Mucosa of gallbladder (tissue), 1 donor: ENCODE measurements at places on chromosomes 3 and 15.

DNA sequence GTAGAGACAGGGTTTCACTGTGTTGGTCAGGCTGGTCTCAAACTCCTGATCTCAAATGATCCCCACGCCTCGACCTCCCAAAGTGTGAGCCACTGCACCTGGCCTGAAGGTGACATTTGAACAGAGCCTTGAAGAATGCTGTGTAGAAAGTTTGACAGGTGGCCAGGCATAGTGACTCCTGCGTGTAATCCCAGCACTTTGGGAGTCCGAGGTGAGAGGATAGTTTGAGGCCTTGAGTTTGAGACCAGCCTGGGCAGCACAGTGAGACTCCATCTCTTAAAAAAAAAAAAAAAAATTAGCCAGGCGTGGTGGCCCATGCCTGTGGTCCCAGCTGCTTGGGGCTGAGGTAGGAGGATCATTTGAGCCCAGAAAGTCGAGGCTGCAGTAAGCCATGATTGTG, 1.5 kb downstream of the IQGAP1 start:
- DNase-seq, result no peak

GRCh38 chr3:29565236-29565635, 284.4 kb downstream of the RBMS3 start:
- no peak for DNase-seq

GRCh38 chr3:42012935-42013690, 51.2 kb upstream of the ULK4 start:
- peak; percentile 63 for DNase-seq

- DNase-seq, result no peak
These were observed 343.1 kb downstream of the OXSM start for GRCh38 chr3:26132942-26133341.

DNA sequence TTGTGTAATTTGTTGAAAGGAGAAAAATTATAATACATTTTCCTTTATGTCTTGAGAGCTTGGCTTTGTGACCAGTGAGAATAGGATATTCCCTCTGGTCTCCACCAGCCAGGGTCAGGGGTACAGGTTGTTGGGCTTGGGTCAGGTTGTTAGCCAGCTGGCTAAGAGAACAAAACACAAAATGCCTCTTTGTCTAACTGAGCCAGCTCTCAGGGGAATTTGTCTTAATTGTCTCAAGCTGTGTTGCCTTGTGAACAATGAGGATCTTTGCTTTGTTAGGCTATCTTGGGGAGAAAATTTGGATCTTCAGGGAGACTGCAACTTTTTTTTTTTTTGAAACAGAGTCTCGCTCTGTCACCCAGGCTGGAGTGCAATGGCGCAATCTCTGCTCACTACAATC, 17.7 kb upstream of the GK5 start:
- DNase-seq, result no peak

- no peak for DNase-seq
These were observed 1169.1 kb upstream of the EPHA6 start for GRCh38 chr3:95645291-95645690.

GRCh38 chr3:124829819-124830554, 57.2 kb downstream of the ITGB5 start:
- DNase-seq, result no peak

DNA sequence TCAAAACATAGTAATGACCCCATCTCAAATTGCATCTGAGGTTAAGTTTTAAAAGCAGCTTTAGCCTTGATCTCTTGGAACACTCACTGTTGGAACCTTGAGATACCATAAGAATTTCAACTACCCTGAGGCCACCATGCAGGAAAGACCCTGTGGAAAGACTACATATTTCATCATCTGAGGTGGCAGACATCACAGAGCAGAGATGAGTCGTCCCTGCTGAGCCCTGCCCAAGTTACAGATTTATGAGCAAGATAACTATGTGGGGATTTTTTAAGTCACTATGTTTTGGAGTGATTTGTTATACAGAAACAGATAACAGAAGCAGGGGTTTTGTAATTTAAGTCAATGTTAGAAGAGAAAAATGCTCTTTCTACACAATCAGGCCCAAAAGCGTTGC, 168.4 kb downstream of the STAC start:
- DNase-seq, result no peak

DNA sequence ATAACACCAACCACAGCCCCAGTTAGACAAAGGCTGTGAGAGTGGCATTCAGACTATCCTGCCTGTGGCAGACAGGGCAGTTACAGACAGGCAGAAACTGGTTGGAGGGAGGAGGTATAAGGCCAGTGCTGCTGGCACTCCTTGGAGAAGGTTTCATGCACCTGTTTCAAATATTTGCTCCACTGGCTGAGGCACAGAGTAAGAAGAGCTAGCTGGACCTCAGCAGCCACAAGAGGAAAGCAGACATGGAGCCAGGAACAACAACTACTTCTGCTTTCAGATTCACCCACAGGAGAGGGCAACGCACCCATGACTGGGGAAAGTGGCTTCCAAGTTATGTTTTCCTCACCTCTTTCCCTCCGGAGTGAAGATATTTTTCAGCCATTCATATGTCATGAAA, 11.5 kb upstream of the PRKAR2A start:
- no peak for DNase-seq

DNA sequence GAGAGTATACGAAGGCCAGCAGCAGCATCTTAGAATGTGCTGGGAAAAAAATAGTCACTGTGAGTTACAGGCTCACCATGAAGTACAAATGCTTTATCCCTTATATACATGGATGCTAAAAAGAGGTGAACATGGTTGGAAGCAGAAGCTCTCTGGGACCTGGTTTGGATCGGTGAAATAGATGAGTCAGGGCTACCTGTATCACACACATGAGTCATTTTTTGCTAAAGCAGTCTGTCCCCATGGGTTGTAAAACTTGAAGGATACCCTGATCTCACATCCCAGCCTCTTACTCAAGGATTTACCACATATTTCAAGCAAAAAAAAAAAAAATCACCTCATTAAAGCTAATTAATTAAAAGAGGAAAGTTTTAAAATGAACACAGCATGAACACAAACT, 6.9 kb upstream of the SERPINI2 start:
- no peak for DNase-seq

- DNase-seq, result no peak
These were observed 31.5 kb downstream of the NGRN start for GRCh38 chr15:90297021-90297420.

DNA sequence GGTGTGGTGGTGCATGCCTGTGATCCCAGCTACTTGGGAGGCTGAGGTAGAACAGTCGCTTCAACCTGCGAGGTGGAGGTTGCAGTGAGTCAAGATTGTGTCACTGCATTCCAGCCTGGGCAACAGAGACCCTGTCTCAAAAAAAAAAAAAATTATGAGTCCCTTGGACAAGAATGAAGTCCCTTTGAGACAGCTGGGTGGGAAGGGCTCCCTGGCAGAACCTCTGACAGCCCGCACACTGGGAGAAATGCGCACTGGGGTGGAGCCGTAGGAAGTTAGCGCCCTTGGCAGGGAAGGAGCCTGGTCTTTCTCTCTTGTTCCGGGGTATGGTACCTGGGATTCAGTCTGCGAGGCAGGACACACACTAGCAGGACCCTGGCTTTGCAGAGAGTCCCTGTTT, 51.4 kb downstream of the SLC30A4 start:
- DNase-seq, result no peak

GRCh38 chr15:83980637-83981036, 254.9 kb upstream of the GOLGA6L4 start:
- DNase-seq, result no peak

DNA sequence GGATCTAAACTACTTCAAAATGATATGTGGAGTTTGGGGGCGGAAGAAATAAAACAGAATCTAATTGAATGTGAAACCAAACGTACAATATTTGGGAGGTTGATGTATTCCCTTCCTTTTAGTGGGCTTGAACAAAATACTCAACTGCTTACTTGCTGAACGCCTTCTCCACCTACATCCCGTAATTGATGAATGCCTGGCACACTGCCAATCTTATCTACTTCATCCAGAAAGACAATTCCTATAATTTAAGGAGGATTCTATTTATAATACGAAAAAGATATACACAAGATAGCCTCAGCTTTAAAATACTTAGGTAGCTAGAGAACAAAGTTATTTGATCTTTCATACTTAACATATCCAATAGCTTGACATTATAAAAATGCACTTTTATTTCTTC, 23.1 kb upstream of the PDCD7 start:
- DNase-seq, result no peak

GRCh38 chr3:98563661-98564281, 29.6 kb downstream of the CPOX start:
- no peak for DNase-seq

- DNase-seq, result no peak
These were observed 15.2 kb downstream of the SACM1L start for GRCh38 chr3:45704301-45704943.

- no peak for DNase-seq
These were observed 22.6 kb upstream of the SCG3 start for GRCh38 chr15:51658664-51659063.

DNA sequence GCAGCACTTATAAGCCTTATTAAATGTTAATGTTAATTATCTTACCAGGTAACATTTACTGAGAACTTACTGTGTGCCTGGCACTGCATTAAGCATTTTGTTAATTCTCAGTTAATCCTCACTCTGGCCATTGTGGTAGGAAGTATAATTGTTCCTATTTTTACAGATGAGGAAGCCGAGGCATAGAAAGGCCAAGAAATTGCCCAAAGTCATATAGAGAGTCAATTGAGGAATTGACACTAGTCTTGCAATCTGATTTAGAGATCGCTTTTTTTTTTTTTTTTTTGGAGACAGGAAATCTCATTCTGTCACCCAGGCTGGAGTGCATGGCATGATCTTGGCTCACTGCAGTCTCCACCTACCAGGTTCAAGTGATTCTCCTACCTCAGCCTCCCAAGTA, 132.6 kb upstream of the PROK2 start:
- no peak for DNase-seq

DNA sequence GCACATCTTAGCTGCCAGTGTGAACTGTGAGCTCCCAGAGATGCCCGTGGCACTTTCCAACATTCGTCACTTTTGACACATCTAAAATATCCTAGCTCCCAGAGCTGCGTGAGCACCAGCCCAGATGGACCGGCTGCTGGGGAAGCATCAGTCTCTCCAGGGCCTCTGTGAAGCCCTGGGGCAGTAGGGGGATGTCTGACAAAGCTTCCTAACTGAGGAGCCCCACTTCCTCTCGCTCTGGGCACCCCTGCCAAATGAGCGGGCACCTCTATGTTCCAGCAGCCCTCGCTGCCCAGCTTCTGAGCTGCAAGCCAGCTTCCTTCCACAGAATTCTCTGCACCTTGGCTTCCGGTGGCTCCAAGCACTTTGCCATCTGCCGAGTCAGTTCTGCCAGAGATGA, 91.1 kb downstream of the LIPC start:
- DNase-seq, result no peak

DNA sequence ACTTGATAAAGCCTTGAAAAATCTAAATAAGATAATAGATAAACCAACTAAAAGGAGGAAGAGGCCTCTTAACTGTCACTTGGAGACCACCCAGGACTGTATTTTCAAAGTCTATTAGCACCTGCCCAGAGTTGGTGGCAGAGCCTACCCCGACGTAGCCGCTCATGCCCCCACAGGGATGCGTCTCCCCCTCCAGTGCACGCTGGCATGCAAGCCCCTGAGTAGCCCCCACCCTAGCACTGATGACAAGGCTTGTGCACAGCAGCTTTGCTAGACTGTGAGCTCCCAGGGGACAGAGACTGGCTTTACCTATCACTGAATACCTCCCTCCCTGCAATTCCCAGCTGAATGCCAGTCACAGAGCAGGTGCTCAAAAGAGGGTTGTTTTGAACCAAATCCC, 54.1 kb upstream of the HES1 start:
- DNase-seq, result no peak

GRCh38 chr3:195256639-195257453, 14.1 kb downstream of the XXYLT1 start:
- DNase-seq, result no peak

DNA sequence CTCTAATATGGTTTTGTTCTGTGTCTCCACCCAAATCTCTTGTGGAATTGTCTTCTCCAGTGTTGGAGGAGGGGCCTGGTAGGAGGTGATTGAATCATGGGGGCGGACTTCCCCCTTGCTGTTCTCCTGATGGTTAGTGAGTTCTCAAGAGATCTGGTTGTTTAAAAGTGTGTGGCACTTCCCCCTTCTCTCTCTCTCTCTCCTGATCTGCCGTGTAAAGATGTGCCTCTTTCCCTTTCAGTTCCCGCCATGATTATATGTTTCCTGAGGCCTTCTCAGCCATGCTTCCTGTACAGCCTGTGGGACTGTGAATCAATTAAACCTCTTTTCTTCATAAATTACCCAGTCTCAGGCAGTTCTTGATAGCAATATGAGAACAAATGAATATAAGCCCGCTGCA, 33.1 kb downstream of the RETNLB start:
- no peak for DNase-seq

GRCh38 chr3:183897606-183898005, 12.9 kb upstream of the PARL start:
- DNase-seq, result no peak

DNA sequence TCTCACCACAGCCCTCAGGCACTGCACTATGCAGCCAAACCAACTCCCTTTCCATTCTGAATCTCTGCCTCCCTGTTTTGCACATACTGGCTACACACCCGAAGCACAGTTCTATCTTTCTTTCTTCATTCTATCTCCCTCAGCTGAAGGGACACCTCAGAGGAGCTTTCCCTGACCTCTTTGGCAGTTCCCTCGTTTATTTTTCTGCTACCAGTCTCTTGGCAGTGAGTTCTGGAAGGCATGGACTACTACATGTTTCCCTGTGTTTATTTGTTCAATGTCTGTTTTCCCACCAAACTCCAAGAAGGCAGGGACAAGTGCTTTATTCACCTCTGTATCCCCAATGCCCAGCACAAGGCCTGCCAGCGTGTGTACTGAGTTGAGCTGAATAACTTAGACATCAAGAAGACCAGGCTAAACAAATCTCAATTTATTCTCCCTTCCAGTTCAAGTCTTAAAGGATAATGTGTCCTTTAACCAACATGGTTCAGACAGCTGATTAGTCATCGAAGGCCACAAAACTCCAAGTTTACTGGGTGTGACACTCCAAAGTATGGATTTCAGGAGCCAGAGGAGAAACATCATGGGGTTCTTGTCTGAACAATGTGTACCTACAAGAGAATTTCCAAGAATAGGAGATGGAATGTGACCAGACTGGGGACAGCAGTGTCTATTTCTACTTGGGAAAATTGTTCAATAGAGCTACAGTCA, 260.1 kb upstream of the CTNNB1 start:
- no peak for DNase-seq

DNA sequence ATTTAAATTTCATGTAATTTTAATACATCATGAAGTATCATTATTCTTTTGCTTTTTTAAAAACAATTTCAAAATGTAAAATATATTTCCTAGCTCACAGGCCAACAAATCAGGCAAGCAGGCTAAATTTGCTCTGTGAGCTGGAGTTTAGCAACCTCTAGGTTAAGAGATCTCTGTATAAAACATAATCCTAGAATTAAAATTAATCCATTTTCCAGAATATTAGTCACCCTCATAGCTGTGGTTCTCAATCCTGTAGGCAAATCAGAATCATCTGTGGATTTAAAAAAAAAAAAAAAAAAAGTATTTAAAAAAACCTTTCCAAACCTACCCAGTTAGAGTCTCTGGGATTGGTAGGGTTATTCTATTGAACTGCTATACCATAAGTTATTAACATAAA, 209.7 kb downstream of the MINAR1 start:
- DNase-seq, result no peak
